ENCODE measurements at places on chromosomes 1 and 21. TPM values are rescaled to one million over a fixed set of nuclear protein-coding genes. Genes with fewer than 3 reads are reported as not detected.

The TADA1 gene
- 16.6 TPM for total RNA-seq

DNA sequence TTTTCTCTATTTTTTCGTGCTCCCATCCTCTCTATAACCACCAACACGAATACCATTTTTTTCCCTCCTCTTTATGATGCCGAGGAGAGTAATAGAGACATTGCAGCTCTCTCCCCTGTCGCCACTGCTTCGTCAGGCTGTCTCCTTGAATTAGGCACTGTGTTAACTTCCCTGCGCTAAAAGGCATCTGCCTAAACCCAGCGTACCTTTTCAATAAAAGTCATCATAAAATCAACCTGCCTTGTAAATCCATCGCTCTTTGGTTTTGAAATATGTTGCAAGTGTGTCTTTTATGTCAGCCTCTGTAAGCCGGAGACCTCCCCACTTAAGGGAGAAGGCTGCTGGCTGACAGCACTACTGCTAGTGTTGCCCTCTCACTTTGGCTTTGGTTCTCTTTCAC lies 8.7 kb downstream of the RNF220 start:
- no peak overlapping the region for H3K4me3 ChIP-seq
- H3K36me3 ChIP-seq: no peaks in the 10 kb centered on the region
- DNase-seq: no peak
- H3K27me3 ChIP-seq: peaks cover 100% of the 10 kb centered on the region

GRCh38 chr1:195960580-195960979 lies 647.7 kb downstream of the KCNT2 start:
- no peak overlapping the region for H3K4me3 ChIP-seq
- no peaks in the 10 kb centered on the region for H3K4me1 ChIP-seq
- DNase-seq: no peak
- no peak overlapping the region for H3K27ac ChIP-seq
- no peaks in the 10 kb centered on the region for H3K27me3 ChIP-seq

The PLXNA2 gene
- 17.2 TPM for total RNA-seq

The GPR61 gene
- total RNA-seq: not detected

DNA sequence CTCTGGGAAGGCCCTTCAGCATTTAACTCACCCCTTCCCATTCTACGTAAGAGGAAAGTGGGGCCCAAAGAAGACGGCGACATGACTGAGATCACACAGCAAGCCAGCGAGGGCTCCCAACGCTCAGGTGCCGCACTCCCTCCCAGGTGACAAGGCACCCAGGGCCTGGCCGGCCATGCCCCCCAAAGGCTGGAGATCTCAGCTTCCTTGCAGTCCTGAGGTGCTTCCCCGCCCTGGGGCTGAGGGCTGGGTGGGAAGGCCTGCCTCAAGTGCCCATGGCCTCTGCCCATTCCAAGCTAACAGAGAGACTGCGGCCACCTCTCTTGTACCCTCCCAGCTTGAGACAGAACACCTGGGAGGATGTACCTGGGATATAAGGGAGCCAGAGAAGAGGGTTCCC lies 1.0 kb upstream of the CRYBG2 start:
- no peak overlapping the region for H3K4me3 ChIP-seq
- H3K4me1 ChIP-seq: peaks cover 2% of the 10 kb centered on the region
- DNase-seq: no peak
- H3K27ac ChIP-seq: no peak overlapping the region
- no peaks in the 10 kb centered on the region for H3K27me3 ChIP-seq

- no peak for DNase-seq
- no peaks in the 10 kb centered on the region for H3K27me3 ChIP-seq
- no peaks in the 10 kb centered on the region for H3K36me3 ChIP-seq
- H3K27ac ChIP-seq: no peak overlapping the region
Observed at GRCh38 chr1:193062698-193063463, 3.5 kb downstream of the RO60 start.

DNA sequence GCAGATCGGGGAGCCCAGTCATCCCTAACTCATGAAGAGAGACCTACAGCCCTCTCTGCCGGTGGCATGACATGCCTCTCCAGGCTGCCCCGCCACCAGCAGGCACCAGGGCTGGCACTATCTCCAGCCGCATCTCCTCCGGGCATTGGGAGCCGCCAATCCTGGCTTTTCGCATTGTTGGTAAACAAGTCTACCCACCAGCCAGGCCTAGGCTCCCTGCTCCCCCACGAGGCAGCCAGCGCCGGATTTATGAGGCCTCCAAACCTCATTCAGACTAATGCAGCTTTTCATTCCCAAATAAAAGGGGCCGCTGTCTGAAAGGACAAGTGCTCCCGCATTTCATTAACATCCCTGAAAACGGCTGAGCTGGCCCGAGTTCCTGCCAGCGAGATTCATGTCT lies 3.4 kb upstream of the GRIK3 start:
- no peaks in the 10 kb centered on the region for H3K36me3 ChIP-seq
- no peak for DNase-seq
- peak overlapping the region; percentile 66 for H3K27ac ChIP-seq
- no peak overlapping the region for H3K4me3 ChIP-seq

- no peaks in the 10 kb centered on the region for H3K36me3 ChIP-seq
- H3K4me3 ChIP-seq: no peak overlapping the region
- no peaks in the 10 kb centered on the region for H3K4me1 ChIP-seq
- DNase-seq: no peak
Observed at GRCh38 chr21:45533361-45533845, 8.8 kb downstream of the SLC19A1 start.

- H3K36me3 ChIP-seq: peaks cover 49% of the 10 kb centered on the region
- peak overlapping the region; percentile 22 for H3K27ac ChIP-seq
- peaks cover 7% of the 10 kb centered on the region for H3K4me1 ChIP-seq
- no peak overlapping the region for H3K4me3 ChIP-seq
Observed at GRCh38 chr1:183144752-183145151, 41.3 kb upstream of the LAMC2 start.

The HTR6 gene
- total RNA-seq: not detected

GRCh38 chr21:34078915-34079314 lies 5.5 kb downstream of the MRPS6 start:
- peak overlapping the region; percentile 61 for H3K27ac ChIP-seq
- H3K4me1 ChIP-seq: peaks cover 92% of the 10 kb centered on the region
- no peak overlapping the region for H3K4me3 ChIP-seq
- H3K27me3 ChIP-seq: no peaks in the 10 kb centered on the region
- DNase-seq: no peak
- H3K36me3 ChIP-seq: no peaks in the 10 kb centered on the region

The ALPL gene
- total RNA-seq: 4.2 TPM

DNA sequence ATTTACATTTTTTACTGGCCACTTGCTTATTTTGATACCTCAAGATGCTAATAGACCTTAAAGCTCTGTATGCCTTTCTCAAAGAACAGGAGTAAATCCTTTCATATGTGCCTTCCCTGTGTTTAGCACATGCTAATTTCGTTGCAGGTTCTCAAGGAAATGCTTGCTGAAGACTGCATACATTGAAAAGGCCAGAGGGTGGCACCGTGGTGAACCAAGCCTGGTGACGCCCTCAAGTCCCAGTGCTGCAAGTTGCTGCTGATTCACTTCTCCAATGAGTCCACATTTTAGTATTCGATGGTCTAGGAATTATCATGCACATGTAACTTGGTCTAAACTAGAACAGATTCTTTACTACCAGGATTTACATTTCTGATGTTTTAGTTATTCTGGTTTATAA lies 94.1 kb downstream of the CLDN17 start:
- no peak for DNase-seq
- no peaks in the 10 kb centered on the region for H3K4me1 ChIP-seq
- H3K4me3 ChIP-seq: no peak overlapping the region

DNA sequence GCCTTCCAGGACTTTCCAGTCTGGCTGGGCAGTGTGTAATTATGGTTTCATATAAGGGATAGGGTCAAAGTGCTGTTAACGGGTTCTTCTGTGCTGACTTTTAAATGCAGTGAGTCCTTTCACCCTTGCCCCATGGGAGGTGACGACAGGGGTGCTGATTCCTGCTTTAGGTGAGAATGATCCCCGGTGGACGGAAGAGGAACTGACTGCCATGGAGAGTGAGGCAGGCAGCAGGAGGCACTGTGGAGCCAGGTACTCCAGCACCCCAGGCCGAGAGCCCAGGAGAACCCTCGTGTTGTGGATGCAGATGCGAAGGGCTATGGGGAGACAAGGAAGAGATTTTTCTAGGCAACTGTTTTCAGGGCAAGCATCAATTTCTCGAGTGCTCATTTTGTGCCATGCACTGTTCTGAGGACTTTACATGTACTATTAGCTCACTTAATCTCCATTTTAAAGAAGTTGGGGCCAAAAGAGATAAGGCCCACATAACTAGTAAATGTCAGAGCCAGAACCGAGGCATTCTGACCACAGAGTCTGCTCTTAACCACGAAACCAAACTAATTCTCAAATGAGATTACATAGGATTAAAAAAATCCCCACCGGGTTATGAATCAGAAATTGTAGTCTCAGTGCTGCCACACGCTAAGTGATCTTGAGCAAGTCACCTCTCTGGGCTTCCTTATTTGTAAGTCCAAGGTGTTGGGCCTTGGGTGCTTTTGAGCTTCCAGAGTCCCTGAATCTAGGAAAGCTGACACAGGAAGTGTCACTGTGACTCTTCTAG lies 28.2 kb downstream of the STPG1 start:
- H3K4me1 ChIP-seq: no peaks in the 10 kb centered on the region
- no peak overlapping the region for H3K4me3 ChIP-seq
- no peaks in the 10 kb centered on the region for H3K36me3 ChIP-seq
- no peaks in the 10 kb centered on the region for H3K27me3 ChIP-seq
- DNase-seq: no peak
- H3K27ac ChIP-seq: no peak overlapping the region

DNA sequence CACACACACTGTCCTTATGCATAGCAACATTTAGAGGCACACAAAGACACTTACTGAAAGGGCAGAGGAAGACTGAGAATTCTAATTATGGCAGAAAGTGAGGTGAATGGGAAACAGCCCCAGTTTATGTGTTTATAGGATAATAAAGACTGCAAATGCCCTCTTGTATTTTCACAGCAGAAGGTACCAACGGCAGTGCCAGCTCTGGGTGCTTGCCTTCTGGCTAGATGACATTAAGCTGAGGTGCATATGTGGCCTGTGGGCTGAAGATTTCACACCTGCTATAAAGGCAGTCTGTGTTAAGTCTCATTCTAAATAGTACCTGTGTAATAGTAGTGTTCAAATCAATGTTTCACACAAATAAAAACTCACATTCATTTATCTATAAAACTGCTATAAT lies 347.2 kb upstream of the ZRANB2 start:
- H3K4me3 ChIP-seq: no peak overlapping the region
- H3K4me1 ChIP-seq: no peaks in the 10 kb centered on the region
- no peak overlapping the region for H3K27ac ChIP-seq
- DNase-seq: no peak
- no peaks in the 10 kb centered on the region for H3K36me3 ChIP-seq

GRCh38 chr1:198623752-198624647 lies 14.8 kb upstream of the PTPRC start:
- H3K4me1 ChIP-seq: no peaks in the 10 kb centered on the region
- no peaks in the 10 kb centered on the region for H3K36me3 ChIP-seq
- DNase-seq: no peak

DNA sequence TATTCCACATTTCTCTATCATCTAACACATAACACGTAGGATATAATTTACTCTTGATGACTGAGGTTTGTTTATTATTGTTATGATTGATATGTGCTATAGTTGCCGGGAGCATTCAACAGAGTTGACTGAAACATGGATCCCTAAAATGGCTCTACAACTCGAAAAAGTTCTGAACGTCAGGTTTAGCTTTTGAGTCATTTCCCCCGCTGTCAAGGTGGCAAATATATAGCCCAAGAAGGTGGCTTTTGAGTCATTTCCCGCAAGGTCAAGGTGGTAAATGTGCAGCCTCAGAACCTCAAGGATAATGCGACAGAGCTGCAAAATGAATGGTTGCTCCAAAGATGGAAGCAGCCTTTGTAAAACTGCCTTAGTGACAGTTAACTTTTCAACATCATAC lies 104.0 kb downstream of the NIBAN1 start:
- no peak overlapping the region for H3K27ac ChIP-seq
- DNase-seq: no peak
- H3K27me3 ChIP-seq: no peaks in the 10 kb centered on the region
- H3K4me3 ChIP-seq: no peak overlapping the region
- H3K4me1 ChIP-seq: no peaks in the 10 kb centered on the region
- no peaks in the 10 kb centered on the region for H3K36me3 ChIP-seq

The LAMB3 gene
- total RNA-seq: 22.8 TPM

The PYHIN1 gene
- 2.2 TPM for total RNA-seq

- DNase-seq: no peak
- H3K36me3 ChIP-seq: no peaks in the 10 kb centered on the region
- H3K27ac ChIP-seq: no peak overlapping the region
- no peaks in the 10 kb centered on the region for H3K27me3 ChIP-seq
- no peak overlapping the region for H3K4me3 ChIP-seq
Observed at GRCh38 chr1:165191087-165191486, 165.4 kb downstream of the LMX1A start.

- H3K4me1 ChIP-seq: peaks cover 10% of the 10 kb centered on the region
- no peaks in the 10 kb centered on the region for H3K27me3 ChIP-seq
- no peak overlapping the region for H3K4me3 ChIP-seq
- H3K36me3 ChIP-seq: no peaks in the 10 kb centered on the region
- no peak for DNase-seq
Observed at GRCh38 chr1:160429702-160430535, 29.6 kb downstream of the VANGL2 start.

The STIL gene
- 1.5 TPM for total RNA-seq

- H3K4me3 ChIP-seq: no peak overlapping the region
- DNase-seq: no peak
- H3K36me3 ChIP-seq: no peaks in the 10 kb centered on the region
- no peaks in the 10 kb centered on the region for H3K4me1 ChIP-seq
- no peak overlapping the region for H3K27ac ChIP-seq
Observed at GRCh38 chr1:209733409-209734192, 22.3 kb upstream of the TRAF3IP3 start.

The NBPF26 gene
- total RNA-seq: 22.4 TPM

- DNase-seq: no peak
- H3K27me3 ChIP-seq: no peaks in the 10 kb centered on the region
- H3K36me3 ChIP-seq: no peaks in the 10 kb centered on the region
- no peaks in the 10 kb centered on the region for H3K4me1 ChIP-seq
- no peak overlapping the region for H3K27ac ChIP-seq
- H3K4me3 ChIP-seq: no peak overlapping the region
Observed at GRCh38 chr21:38857152-38857825, 51.6 kb downstream of the ETS2 start.

DNA sequence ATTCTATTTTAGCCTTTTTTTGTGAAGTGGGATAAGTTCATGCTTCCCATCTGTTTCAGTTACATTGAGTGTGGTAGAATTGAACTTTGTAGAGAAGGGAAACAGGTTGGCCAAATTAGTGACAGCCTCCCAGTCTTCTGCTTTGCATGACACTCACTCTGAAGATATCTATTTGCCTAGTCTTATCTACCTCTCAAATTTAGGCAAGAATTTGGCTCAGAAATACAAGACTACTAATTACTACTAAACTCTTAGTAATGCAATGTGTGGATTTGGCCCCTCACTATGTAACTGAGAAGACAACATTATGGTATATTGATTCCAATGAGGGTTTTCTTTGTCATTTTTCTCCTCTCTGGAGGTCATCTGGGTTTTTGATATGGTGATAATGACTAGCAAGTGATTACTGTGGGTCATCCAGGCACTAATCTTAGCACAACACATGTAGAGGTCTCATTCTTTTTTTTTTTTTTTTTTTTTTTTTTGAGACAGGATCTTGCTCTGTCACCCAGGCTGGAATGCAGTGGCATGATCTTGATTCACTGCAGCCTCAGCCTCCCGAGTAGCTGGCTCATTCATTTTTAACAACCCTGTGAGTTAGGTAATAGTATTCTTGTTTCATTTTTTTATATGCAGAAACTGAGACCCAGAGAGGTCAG lies 6.3 kb downstream of the FAM20B start:
- H3K27me3 ChIP-seq: no peaks in the 10 kb centered on the region
- H3K27ac ChIP-seq: peak overlapping the region; percentile 10
- H3K4me1 ChIP-seq: peaks cover 38% of the 10 kb centered on the region
- H3K4me3 ChIP-seq: no peak overlapping the region
- H3K36me3 ChIP-seq: no peaks in the 10 kb centered on the region
- no peak for DNase-seq

Data from tibial nerve (tissue), 4 donors.